ENCODE measurements at places on chromosomes 11 and 22.

GRCh38 chr11:75625021-75625420, 43.8 kb downstream of the MAP6 start:
- DNase-seq: no peak

DNA sequence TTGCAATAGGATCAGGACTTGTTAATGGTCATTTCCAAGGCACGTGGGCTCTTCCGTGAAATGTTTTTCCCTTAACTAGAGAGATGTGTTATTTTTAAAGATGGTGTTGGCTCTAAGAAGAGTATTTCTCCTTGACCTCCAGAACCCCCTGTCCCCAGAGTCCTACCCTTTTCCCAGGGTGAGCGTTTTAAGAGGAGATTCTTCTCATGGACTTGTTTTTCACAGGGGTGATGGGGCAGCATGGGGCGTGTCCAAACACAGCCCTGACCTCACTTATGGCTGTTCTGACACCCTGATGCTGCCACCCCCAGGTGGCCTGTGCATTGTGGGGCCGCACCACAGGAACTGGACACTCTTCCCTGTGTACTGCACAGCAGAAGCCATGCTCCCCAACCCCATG, 335.7 kb downstream of the TBC1D22A start:
- no peak for DNase-seq

DNA sequence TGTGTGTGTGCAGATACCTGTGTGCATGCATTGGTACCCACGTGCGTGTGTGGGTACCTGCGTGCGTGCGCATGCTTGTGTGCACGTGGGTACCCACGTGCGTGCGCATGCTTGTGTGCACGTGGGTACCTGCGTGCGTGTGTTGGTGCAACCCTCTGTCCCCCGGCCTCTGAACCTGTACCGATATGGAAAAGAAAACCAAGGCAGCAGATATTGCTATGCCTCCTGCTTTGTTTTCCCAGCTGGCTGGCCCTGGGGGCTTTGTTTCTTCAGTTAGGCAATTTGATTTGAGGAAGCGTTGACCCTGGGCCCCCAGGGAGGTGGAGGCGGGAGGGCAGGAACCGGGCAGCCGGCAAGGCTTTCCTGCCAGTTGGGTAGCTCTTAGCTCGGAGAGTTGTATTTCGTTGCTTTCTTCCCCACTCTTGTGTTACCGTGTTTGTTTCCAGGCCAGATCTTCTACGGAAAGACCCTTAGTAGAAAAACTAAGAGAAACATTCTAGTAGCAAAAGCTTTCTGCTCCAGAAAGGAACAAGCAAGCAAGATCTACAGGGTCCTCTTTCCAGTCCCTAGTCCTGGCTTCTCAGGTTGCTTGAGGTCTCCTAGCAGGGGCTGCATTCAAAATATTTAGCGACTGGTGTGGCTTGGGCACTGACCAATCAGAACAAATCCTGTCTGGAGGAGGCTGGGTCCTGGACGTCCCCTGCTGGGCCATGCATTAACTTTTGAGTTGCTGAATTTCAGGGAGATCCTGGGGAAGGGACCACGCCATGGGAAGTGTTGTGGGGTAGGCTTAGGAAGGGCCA, 26.3 kb upstream of the SORL1-AS1 start:
- DNase-seq: no peak

- DNase-seq: no peak
Observed at GRCh38 chr11:11095831-11096723, 238.2 kb upstream of the ZBED5 start.

DNA sequence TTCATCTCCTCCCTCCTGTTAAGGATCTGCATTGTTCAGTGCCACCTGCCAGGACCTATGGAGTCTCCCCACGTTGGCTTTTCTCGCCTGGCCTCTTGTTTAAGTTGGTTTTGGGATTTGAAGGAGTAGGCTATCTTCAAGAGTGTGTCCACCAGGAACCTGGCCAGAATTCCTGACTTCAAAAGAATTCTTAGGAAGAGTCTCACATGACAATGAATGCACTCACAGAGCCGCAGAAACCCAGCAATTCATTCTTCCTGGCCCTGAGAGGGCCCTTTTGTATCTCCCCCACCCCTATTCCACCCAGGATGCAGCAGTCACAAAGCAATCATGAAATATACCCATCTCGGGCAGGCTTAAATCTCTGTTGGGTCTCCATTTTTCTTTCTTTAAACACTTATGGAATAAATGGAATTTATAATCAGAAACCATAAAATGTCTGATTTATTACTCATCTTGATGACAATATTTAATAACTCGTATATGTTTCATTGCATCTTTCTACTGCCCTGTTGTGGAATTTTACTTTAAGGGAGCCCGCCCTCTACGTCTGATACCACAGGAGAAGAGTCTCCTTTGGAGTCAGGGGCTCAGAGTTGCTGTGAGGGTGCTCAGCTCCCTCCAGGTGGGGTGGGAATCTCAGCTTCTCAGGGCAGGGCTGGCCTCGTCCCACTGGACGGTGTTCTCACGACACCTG, 507.0 kb downstream of the NTM start:
- no peak for DNase-seq

- DNase-seq: no peak
Observed at GRCh38 chr11:121564948-121565684, 112.3 kb upstream of the SORL1-AS1 start.

- DNase-seq: no peak
Observed at GRCh38 chr11:13446444-13446843, 16.6 kb downstream of the BTBD10 start.

DNA sequence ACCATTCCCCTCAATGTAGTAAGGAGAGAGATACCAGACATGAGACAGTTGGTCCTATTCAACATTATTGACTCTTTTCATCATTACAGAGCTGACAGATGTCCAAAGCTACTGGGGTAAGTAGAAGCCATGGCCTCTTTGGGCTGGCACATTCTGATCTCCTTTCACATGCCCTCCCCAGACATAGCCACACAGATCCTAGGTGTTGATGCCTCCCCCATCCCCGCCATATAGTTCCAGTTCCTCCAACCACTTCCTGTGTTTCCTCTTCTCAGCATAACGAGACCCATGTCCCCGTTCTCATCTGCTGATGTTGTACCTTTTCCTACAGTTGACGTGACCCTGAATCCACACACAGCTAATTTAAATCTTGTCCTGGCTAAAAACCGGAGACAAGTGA, 14.0 kb downstream of the TRIM6 start:
- DNase-seq: no peak
